CD4-positive, alpha-beta T cell treated with Interleukin-12 subunit alpha and Interleukin-12 subunit beta, for 1 hour (primary cell): ENCODE measurements at places on chromosomes 5 and 9.

DNA sequence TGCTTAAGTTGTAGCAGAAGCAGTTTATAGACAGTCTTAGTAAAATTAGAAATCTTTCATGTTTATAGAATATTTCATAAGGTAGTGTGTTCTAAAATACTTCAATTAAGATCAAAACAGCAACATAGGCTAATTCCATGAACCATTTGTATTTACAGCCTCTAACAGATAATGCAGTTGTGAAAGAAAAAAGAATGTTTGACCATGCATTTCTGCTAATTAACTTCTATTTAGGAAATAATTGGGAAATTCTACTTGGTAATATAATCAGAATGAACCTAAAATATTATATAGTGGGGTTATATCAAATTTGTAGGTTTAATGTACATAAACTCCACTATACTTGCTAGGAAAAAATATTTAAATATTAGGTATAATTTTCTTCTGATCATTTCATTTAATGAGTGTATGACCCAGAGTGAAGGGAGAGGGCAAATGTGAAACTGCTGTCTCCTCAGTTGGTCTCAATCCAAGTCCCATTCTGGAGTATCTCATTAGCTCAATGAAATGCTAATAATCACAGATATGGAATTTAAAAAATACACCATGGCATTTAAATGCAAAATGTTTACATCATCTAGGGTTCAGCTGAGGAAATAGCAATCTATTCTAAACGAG, 34.9 kb downstream of the ALDH1A1 start:
- no peak for DNase-seq

DNA sequence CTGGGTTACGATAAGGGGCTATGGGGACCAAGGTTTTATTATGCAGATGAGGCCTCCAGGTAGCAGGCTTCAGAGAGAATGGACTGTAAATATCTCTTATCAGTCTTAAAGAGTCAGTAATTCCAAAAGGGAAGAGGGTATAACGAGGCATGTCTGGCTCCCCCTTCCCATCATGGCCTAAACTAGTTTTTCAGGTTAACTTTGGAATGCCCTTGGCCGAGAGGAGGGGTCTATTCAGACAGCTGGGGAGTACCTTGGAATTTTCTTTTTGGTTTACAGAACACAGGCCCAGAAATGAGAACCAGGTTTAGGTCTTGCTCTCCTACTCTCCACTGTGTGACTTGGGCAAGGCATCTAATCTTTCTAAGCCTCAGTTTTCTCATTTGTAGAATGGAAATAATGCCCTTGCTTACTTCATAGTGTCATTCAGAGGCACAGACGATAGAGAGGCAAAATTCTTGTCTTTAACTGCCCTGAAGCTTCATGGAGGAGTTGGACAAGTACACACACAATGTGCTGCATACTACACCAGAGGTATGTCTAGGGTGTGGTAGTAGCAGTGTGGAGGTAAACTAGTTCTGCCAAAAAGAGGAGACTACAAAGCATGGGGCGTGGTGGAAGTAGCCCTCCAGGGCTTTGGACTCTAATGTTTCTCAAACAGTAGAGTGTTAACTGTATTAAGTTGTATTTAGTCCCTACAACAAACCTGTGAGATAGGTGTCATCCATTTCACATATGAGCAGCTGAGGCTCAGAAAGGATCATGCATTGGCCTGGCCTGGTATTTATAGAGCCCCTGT, 45.5 kb downstream of the IRF1 start:
- no peak for DNase-seq

DNA sequence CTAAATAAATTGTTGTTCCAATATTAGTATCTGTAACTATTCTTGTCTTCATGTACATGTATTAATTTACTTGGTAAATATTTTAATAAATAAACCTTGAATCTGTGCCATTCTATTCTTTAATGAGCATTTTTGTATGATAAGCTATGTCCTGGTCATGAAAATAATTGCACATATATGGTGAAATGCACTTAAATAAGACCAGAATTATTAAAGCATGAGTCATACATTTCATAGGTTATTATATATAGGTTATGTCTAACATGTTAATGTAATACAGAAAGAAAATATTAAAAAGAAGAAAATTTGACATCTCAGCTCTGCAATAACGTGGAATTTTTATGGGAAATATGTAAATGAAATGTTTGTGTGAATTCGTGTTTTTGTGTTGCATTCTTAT, 1168.1 kb downstream of the TAF11L14 start:
- DNase-seq = no peak

- DNase-seq = no peak
Observed at GRCh38 chr5:95881833-95882232, 59.3 kb upstream of the GLRX start.

DNA sequence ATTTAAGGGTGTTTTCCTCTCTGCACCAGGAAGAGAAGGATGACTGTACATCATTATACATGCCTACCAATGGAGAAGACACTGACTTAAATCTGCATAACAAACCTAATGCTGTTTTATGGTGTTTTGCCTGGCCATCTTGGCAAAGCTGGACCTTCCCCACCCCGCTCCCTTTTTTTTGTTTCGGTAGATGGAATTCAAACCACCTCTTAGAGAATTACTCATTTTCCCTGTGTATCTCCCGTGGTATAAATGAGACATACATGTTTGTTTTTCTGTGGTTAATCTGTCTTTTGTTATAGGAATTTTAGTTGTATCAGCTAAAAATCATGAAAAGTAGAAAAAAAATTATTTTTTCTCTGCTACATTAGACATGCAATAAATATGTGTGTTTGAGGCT, 28.8 kb downstream of the IL12B start:
- DNase-seq = no peak

GRCh38 chr9:8374471-8374870, 574.9 kb upstream of the DMAC1 start:
- no peak for DNase-seq

DNA sequence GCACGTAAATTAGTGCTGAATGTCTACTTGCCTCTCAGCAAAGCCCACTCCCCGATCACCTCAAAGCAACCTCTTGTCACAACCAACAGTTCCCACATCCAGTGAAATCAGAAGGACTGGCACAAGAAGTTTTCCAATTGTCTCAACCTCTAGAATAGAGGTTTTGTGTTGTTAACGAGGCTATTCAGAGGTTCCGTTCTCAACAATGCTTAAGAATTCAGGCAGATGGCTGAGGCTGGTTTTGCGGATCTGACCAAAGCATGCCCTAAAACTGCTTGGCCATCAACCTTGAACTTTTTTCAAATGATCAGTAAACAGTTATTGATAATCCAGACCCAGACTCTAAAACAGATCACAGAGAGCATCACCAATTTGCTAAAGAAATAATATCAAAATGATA, 52.9 kb downstream of the MAPKAP1 start:
- DNase-seq = no peak

GRCh38 chr5:132411304-132412013, 41.9 kb downstream of the SLC22A5 start:
- peak; percentile 44 for DNase-seq

DNA sequence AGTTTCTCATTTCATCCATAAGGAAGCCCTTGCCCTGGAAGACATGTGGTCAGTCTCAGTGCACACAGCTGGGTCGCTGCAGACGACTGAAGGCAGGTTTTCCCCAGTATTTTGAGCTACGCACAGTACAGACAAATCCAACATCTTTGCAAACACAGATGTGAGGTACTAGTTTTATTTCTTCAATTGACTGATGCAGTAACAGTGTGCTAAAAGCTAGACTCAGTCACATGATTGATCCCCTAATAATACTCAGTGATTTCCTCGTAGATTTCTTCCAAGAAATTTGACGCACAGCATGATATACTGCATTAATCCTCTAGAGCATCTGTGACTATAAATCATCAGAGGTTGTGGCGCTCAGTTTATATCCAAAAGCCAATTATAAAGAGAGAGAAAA, 346.1 kb downstream of the DIRAS2 start:
- no peak for DNase-seq

- DNase-seq = no peak
Observed at GRCh38 chr5:81895307-81895706, 76.5 kb upstream of the ATG10 start.

- no peak for DNase-seq
Observed at GRCh38 chr5:161481922-161482321, 64.6 kb downstream of the GABRB2 start.

DNA sequence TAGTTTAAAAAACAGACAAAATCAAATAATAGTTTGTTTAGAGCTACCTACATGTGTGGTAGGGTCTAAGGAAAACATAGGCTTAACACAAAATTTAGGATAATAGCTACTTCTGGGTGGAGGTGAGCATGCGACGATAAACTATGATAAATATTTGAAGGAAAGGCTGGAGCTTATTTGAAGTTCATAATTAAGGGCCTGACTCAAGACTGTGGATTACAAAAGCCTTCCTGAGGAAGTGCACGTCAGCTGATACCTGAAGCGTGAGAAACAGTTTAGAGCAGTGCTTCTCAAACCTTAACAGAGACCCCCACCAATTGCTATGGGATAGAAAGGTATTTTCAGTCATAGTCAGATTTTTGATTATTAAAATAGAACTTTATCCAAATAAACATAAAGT, 20.4 kb upstream of the UBLCP1 start:
- no peak for DNase-seq

DNA sequence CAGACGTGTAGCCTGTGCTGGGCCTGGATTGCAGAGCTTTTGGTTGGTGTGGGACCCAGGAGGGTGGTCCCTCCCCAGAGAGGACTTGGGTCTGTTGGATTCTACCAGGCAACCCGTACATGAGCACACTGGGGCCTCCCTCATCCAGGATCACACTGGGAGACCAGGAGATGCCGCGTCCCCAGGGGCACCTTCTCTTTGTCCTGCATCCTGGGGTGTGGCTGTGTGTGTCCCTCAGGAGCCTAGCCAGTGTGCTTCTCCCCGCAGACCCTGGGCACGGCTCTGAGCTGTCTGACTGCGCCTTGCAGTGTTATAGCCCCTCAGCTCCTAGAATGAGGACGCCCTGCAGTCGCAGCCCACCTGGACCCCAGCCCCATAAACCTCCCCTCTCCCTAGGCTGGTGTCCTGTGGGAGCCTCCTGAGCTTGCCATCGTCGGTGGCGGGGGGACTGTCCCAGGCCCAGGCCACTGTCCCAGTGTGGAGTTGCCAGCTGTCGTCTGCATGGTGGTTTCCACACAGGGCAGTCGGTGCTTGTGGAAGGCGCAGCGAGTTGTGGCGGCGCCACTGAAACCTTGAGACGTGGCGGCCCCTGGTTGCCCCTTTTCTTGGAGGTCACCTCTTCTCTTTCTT, 27.6 kb downstream of the CEP72 start:
- no peak for DNase-seq

DNA sequence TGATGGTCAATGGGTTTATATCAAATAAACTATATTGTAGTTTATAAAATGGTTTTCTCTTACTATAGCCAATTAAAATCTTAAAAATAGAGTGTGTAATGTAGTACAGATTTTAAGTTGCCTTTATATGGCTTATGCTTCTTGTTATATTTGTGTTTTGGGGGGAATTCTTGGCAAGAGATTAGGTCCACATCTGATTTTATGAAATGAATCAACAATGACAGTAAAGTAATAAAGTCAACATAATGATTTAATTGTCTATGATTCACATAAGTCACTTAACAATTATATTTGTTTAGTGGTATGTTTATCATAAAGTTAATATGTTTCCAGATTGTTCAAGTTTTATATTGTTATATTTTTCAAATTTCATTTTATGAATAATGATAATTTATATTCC, 164.8 kb downstream of the COMMD10 start:
- no peak for DNase-seq

GRCh38 chr9:85863875-85864274, 77.1 kb upstream of the NAA35 start:
- DNase-seq = no peak

DNA sequence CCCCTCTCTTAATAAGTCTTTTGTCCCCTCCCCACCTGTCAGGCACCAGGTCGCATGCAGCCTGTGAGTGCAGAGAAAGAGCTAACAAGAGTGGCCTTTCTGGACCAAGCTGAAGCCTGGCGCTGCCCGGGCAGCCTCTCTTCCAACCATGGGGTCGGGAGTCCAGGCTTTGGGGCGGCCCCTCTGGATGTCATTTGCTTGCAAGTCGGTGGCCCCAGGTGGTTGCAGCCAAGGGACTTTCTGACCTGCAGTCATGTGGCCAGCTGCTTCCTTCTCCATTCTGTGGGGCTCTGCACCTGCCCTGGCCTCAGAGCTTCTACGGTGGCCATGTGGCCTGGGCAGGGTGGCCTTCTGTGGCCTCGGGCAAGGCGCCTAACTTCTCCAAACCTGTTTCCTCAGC, 159.7 kb downstream of the DAB2IP start:
- no peak for DNase-seq

DNA sequence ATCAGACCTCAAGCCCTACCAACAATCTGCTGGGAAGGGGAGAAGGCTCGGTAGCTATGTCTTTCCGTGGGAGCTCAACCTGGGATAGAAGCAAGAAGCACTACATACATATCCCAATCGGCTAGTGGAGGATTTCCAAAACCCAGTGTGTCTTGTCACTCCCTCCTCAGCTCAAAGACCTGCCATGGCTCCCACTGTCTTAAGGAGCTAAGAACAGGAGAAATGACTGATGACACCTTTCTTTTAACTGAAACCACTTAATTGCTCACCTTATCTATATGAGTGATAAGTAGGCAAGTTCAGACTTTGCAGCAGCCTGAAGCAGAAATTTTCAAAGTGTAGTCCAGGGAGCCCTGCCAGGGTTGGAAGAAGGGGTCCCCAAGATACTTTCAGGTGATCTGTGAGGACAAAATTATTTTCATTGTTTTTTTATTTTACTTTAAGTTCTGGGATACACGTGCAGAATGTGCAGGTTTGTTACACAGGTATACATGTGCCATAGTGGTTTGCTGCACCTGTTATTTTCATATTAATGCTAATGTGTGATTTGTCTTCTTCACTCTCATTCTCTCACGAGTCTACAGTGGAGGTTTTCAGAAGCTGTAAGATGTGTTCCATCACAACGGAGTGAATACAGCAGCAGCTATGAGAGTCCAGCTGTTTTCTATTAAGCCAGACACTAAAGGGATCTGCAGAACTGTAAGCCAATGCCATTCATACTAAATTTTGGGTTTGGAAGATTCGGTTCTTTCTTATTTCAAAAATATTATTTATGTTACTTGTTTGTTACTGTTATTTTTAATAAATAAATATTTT, 41.4 kb downstream of the PAX5 start:
- DNase-seq = no peak

- DNase-seq = no peak
Observed at GRCh38 chr5:157335534-157336422, 69.9 kb downstream of the CYFIP2 start.

- no peak for DNase-seq
Observed at GRCh38 chr5:97418462-97418861, 235.4 kb upstream of the RIOK2 start.

DNA sequence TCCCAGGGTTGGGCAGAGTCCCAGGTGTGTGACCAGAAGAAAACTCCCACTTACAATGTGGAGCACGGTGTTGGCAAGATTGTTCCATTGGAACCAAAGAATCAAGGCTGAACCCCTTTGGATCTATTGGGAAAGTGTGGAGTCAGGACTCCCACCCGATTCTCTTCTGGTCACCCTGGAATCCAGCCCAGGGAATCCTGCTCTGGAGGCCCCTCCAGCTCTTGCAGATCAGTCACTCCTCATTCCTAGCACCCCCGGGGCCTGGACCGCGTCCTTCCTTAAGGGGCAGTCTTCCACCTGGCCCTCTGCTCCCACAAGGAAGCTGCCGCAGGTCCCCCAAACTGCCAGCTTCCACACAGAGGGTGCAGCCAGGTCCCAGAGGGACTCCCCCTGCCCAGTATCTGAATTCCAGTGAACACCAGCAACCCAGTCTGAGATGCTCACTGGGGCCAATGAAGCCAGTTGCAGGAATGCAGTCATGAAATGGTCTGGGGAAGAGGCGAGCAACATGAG, 170.1 kb downstream of the GADD45G start:
- DNase-seq = no peak
